ENCODE measurements at places on chromosomes 7 and 10.

- no peak for DNase-seq
Measured at GRCh38 chr10:76647301-76647700, 990.3 kb downstream of the KCNMA1 start.

- DNase-seq: no peak
Measured at GRCh38 chr10:58512491-58513187, at the start of gene BICC1. BICC1 (plus strand) TSS chr10:58512872; CDS start chr10:58513144, 272 bp downstream.

- DNase-seq: no peak
Measured at GRCh38 chr7:77244222-77244934, 44.8 kb upstream of the FGL2 start.

GRCh38 chr7:154649434-154649833 lies 353.5 kb downstream of the PAXIP1 start:
- DNase-seq: no peak

- no peak for DNase-seq
Measured at GRCh38 chr7:155234158-155234492, 63.6 kb upstream of the INSIG1 start.

- no peak for DNase-seq
Measured at GRCh38 chr7:103240806-103241205, 56.4 kb upstream of the PMPCB start.

DNA sequence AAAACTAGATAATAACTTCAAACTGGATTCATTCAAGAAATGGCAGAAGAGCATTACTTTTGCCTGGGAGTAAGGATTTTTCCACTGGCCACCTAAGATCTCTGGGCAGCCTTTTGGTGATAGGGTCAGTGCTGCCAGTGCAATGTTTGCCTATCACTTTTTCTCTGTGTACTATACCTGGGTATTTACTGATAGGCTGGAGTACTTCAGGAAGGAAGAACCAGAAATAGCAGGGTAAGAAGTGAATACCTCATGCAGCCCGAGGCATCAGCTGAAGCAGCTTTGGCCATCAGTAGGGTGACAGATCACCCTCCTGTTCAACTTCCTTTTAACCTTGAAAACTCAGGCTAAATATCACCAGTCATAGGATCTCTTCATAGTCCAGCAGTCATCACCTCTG lies 5.5 kb upstream of the PAPSS2 start:
- DNase-seq: no peak

DNA sequence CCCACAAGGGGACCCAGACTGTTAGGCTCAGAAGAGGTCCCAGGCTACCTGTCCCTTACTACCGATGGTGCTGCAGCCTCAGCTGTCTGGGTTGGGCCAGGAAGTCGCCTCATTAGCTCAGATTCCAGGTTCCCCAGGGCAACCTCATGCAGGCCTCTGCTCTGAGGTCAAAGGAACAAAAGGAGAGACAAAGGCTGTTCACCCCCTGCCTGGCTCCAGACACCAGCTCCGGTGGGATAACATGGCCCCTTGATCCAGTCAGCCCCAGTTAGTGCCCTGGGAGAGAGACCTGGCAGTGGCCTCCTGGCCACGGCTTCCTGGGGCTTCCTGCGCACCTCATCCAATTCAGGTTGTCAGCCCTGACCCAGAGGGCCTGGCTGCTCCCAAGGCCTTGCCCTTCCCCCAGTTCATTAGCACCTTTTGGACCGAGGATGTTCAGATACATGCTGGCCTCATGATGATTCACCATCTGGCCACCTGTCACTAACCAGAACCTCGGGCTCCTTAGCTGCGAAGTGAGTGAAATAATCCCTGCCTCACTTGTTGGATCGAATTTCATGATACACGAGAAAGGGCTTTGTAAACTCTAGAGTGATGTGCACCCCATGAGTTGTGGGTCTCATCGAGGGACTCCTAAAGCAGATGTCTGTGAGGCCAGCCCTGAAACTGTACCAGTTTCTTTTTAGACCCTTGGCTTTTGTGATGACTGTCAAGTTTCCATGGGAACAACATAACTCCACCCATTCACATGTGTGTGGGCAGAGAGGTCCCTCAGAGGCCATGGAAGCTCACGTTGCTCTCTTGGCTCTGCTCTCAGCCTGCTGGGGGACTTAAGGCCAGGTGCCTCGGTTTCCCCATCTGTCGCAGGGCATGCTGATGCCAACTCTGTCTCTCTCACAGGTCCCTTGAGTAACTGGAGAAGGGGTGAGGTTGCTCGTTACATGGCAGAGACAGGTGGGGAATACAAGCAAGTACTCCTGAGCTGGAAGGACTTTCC lies 79.5 kb upstream of the PCBD1 start:
- DNase-seq: no peak

GRCh38 chr10:57880446-57881227 lies 387.1 kb downstream of the IPMK start:
- DNase-seq: no peak

DNA sequence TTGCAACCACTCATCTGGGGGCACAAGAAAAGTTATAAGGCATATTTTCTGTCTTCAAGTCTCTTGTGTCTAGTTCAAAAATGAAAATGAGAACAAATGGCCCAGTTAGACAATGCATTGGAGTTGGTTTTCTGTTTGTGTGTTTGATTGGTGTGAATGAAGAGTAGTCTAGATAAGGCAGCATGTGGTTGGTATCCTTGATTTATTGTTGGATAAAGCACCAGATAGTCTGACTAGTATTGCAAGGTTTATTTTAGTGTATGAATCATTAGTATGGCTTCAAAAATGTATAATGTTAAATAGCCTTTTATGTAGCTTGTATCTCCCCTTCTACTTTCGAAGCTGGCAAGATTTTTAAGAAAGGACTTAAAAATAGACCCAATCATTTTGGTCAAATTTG lies 237.3 kb downstream of the CDK14 start:
- DNase-seq: no peak

GRCh38 chr7:101250324-101250723 lies 5.4 kb upstream of the FIS1 start:
- no peak for DNase-seq

DNA sequence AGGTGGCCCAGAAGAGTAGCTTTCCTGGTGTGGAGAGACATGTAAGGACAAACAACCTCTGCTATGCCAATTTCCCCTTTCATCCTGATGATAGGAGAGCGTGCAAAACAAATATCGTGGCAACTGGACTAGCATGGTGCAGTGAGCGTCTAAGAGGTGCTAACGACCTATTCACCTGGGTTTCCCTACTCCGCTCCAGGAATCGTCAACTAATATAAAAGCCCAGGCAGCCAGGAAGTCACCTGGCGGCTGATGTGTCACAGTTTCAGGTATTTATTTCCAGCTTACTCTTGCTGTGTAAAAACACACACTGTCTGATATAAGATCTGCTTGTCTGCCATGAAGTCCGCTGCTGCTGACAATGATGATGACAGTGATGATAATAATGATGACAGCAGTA lies 56.5 kb upstream of the EFCAB10 start:
- no peak for DNase-seq

DNA sequence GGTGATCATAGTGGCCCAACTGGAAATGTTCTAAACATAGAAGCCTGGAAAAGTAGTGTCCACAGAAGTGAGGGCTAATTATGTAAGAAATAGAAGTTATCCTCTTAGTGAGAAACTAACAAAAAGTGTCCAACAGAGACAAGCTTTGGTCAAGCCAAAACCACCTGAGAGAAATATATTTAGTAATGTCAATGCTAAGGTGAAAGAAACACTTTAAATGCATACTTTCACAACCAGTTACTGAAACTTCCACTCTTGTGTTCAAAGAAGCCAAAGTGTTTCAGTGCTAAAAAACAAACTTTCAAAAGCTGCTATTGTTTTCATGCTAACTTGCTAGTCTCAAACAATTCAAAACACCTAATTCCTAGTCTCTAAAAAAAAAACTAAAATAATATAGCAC lies 18.1 kb downstream of the RAB11FIP2 start:
- no peak for DNase-seq

DNA sequence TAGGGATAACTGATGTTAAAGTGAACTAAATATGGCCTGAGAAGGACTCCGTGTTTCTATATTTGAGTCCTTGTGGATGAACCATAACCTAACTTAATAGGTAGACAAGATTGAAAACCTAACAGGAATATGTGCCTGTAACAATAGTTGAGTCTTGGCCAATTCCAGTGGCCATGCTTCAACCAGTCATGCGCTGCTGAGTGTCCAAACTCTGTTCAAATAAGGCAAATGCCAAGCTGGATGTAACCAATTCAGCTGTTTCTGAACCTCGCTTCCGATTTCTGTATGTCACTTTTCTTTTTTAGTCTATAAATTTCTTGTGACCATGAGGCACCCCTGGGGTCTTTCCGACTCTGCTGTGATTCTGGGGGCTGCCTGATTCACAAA lies 608.2 kb downstream of the GALNT17 start:
- no peak for DNase-seq

GRCh38 chr7:94655126-94655847 lies 646 bp downstream of the SGCE start:
- DNase-seq: no peak

DNA sequence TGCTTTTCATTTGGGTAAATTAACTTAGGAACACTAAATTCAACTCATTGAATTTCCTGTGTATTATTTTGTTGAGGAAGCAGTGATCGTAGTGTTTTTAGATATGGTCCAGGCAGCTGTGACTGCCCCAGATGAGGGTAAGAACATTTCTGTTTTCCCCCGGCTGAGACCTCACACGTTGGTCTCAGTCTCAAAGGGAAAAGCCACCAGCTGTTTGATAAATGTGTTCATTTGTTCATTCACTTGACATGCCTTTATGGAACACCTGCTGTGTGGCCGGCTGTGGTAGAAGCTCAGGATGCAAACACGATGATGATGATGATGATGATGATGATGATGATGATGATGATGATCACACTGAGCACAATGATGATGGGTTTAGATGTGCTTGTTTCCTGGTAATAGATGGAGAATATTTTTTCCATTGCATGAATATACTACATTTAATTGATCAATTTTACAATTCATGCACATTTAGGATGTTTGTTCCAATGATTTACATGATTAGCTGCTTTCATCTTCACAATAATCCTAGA lies 125.6 kb upstream of the ZNF32 start:
- DNase-seq: no peak

DNA sequence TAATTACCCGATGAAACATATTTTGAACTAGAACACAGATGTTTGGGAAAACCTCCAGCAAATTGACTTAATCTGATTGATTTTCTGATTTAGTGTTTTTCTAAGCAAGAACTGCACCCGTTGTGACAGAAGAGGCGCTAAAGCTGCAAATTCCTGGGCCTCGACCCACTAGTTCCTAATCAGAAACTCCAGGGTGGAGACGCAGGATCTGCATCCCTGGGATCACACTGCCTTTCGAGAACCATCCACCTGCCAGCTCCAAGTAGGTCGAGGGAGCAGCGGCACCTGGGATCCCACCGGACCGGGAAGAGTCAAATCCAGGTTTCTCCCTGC lies 136.8 kb upstream of the CDCA7L start:
- no peak for DNase-seq

DNA sequence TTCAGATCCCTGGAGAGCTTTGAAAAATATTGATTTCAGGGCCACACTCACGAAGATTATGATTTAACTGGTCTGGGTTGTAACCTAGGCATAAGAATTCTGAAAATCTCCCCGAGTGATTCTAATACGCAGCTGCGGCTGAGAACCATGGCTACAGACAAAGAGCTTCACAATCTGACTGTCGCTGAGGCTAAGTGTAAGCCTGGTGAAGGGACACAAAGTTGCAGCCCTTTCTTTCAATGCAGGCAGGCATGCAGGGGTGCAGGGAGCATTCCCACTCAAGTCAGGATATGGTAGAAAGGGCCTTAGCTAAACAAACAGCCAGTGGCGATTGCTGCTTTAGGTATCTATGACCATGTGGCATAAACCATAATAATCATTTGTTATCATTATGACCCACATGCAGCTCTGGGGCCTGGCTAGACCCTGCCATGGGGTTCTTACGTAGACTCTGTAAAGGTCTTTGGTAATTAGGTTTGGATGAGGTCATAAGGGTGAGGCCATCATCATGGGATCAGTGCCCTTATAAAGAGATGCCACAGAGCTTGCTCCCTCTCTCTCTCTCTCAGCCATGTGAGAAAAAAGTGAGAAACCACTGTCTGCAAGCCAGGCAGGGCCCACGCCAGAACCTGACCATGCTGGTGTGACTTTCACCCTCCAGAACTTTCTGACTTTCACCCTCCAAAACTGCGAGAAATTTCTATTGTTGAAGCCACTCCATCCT lies 88.4 kb upstream of the LANCL2 start:
- DNase-seq: peak; percentile 17

DNA sequence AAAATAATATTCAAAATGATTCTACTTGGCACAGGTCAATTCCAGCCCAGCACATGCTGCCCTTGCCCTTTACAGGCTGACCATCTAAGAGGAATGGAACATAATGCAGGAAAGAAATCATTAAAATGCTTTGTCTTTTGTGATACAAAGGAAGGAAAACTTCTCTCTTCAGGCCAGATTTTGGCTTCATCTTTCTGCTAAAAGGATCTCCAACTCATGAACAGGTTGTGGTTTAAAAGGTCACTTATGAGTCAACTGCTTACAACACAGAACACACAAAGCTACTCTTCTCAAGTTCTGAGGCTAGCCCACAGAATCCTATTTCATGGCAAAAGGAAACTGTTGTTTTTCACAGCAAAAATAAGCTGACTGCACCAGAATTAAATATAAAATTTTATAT lies 197.1 kb downstream of the DOCK4 start:
- DNase-seq: no peak

- DNase-seq: no peak
Measured at GRCh38 chr7:157400171-157400860, 63.5 kb downstream of the DNAJB6 start.

GRCh38 chr7:83908526-83908925 lies 259.6 kb upstream of the SEMA3E start:
- no peak for DNase-seq

- DNase-seq: no peak
Measured at GRCh38 chr7:140074780-140075179, 12.0 kb upstream of the PARP12 start.

DNA sequence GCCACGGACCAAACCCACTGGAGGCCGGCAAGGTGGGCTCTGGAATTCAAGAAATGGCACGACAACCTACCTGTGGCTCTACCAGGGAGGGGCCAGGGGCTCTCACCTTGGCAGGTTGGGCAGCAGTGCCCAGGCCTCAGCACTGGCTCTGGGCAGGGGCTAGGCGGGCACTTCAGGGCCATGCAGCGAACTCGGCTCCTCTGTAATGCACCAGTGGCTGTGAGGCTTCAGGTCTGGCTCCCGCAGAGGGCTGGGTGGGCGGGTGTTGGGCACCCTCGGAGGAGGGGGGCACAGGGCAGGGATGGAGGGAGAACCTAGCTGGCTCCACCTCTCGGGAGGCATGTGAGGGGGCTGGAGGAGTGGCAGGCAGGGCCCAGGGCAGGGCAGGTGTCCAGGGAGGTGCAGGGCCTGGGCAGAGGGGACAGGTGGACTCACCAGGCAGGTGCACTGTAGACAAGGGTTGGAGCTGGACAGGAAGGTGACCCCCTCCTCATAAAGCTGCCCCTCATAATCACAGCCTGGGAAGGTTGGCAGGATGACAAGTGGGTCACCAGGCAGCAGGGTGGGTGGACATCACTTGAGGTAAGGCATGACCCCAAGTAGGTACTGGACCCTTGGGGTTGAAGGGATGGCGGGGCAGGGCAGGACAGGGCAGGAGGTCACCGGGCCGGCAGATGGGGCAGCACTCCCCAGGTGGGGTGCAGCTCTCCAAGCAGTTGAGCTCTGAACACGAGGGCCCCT lies 6.7 kb downstream of the KCP start:
- DNase-seq: no peak
